Esophagus muscularis mucosa (tissue), 4 donors: ENCODE measurements at places on chromosomes 6 and 20. TPM values are rescaled to one million over a fixed set of nuclear protein-coding genes. Genes with fewer than 3 reads are reported as not detected.
A peak's percentile ranks its signal among the peaks of the same experiment; 100 is the strongest.

DNA sequence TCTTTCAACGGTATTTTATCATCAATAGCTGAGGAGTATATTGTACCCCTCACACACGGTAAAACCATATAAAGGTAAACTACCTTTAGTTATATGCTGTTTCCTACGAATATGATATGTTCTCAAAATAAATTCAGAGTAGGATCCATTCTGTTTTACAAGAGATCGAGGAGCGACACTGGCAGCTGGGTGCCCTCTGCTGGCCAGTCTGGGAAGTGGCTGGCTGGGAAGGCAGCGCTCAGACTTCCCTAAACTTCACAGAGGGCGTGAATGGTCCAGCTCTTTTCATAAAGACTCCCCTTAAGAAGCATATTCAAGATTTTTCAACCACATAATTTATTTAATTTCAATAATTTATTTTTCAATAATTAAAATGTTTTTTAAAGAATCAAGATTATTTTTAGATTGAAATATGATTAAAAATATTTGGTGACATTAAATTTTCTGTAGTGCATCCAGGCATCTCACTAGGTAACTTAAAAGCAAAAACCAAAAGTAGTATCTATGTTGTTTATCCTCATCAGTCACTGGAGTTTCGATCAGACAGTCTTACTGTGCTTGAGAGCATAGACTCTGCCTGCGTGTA, 187.5 kb upstream of the PDE10A start:
- DNase-seq = peak; percentile 94

DNA sequence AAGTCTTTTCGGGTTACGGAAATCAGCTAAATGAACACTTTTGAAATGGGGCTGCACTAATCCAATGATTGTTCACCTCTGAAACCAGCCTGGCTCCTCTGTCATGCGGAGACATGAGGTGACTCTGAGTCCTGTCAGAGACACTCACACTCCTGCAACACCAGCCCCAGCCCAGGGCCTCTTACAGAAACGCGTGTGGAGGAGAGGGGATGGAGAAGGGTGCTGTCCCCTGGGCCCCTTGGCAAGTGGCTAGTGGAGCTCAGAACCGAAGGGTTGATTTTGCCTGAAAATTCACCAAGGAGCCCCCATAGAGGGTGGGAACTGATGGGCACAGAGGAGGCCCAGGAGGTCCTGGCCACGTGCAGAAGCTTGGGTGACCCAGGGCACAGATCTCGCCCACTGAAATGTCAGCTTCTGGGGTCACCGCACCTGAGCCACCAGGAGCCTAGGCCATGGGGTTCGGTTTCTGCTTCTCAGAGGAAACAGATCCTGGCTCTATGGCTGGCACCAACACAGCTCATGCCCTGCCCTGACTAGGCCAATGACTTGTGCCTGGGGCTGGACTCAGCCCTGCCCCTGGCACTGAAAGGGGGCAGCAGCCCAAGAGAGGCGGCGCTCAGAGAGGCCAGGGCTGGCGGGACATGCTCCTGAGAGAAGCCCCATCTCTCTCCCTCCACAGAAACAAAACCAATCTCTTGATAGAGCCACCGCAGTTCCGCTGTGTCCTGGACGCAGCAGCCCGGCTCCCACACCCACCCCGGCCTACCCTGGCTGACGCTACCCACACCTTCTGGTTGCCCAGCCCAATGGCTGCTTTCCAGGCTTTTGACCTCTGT, 144.7 kb downstream of the ERMARD start:
- DNase-seq = no peak

DNA sequence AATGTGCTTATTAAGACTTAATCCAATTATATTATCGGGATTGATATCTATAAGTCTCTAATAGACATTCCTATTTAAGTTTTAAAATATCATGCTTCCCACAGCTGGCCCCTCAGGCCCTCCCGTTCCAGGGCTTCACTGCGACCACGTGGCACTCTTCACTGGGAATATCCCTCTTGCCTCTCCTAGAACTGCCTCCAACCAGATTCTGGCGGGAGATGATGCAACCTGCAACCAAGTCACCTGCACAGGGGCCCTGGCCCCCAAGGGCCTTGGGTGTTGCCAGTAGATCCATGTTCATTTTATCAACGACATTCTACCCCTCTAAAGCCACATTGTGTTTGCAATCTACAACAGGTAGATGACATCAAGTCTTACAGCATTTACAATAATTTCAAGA, 18.4 kb upstream of the RAMACL start:
- no peak for DNase-seq

GRCh38 chr6:87747646-87748045, 45.6 kb upstream of the AKIRIN2 start:
- no peak for DNase-seq

- DNase-seq = no peak
Observed at GRCh38 chr20:10185741-10186558, 32.7 kb upstream of the SNAP25 start.

DNA sequence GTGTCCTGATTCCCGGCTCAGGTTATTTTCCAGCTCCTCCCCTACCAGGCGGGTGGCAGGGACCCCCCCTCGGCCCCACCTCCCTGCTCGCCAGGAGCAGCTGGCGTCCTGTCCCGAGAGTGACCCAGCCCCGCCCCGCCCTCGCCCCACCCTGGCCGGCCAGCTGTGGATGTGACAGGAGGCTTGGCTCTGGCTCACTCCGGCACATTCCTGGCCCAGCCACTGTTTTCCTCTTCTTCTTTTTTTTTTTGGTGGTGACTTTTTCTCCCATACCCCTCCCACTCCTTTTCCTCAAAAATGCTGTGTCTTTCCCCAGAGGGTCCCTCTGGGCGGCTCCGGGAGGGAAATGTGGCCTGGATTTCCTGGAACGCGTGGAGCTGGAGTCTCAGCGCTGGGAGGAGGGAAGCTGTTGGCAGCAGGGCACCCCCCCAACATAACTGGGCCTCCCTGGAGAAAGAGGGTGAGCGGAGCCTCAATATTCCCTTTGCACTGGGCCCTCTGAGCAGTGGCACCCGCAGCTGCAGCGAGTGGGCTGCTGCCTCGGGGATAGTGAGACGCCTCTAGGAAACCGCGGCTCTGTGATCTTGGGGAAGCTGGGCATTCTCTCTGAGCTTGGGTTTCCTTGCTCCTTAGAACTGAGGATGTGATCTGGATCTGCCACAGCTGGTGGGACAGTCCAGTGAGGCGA, 28.3 kb upstream of the CSNK2A1 start:
- DNase-seq = no peak

DNA sequence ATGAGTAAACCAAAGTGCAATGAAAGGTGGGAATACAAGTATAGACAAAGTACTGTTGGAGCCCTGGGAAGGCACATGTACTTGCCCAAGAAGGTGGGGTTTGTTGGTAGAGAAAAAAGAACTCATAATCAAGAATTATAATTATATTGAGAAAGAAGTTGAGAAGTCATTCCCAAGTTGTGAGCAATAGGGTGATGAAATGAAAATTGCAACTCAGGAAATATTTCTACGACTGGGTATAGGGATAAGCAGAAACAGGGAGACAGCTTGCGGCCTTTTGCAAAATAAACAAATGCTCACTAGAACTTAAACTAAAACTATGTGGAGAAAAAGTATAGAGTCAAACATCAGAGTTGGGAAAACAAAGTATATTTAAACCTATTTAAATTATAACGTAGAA, 250.7 kb upstream of the FAM83B start:
- no peak for DNase-seq

GRCh38 chr6:28814032-28814976, 109.5 kb downstream of the TRIM27 start:
- no peak for DNase-seq

DNA sequence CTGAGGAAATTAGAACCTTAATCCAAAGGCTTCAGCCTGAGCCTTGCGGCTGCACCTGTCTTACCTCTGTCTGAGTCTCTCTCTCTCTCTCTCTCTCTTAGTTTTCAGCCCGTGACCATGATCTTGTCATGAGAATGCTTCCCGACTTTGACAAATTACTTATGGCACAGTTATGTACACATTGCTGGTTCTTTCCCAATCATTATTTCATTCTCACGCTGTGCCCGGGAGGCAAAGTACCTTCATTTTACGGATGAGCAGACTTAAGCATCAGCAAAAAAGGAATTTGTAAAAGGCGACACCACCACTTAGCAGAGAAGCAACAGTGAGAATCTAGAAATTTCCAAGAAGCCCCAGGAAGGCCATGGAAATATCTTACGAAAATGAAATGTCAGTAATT, 54.6 kb downstream of the GMPR start:
- no peak for DNase-seq

GRCh38 chr6:19851241-19852089, 14.3 kb downstream of the ID4 start:
- no peak for DNase-seq

GRCh38 chr6:133187657-133188453, 53.3 kb upstream of the EYA4 start:
- DNase-seq = no peak

DNA sequence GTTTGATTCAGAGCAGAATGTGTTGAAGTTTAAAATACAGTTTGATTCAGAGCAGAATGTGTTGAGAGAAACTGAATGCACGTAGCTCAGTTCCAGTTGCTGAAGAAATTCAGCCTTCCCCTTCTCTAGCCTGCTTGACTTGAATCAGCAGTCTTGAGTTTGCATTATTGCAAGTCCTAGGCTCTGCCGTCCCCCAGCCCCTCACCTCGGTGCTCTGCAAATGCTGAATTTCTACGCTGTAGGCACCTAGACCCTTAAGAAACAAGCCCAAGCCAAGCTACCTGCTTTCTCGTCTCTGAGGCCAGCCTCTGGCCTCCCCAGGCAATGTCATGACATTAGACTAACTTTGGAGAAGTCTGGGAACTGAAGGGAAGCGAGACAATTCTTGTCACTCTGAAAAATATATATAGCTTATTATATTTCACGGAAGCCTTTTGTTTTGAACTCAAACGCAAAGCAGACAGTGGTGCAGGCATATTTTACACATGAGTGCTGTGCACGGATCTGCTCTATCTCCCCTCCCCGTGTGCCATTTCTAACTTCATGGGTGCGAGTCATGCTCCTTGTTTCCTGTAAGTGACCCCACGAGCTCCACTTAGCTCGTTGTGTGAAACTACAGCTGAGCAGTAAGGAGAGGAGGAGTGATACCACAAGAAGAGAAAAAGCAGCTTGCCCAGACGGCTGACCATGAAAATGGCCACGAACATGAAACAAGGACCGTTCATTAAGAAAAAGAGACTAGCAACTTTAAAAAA, 71.4 kb upstream of the DUSP22 start:
- no peak for DNase-seq

DNA sequence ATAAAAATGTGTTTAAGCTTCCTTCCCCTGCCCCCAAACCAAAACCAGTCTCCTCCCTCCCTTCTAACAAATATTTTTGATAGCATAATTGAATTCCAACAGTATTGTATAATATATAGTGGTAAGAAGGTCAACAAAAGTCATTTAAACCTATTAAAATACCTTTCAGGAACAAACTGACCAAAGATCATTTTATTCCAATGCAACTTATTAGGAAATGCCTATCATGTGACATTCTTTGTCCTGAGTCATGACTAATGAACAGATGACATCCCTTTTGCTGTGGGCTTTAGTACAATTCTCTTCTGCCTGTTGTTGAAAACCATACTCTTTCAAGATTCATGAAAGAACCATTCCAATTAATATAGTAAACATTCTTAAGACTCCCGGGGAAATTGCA, 51.5 kb upstream of the TRAF3IP2 start:
- DNase-seq = no peak

GRCh38 chr6:134647861-134648260, 302.0 kb downstream of the ALDH8A1 start:
- no peak for DNase-seq

DNA sequence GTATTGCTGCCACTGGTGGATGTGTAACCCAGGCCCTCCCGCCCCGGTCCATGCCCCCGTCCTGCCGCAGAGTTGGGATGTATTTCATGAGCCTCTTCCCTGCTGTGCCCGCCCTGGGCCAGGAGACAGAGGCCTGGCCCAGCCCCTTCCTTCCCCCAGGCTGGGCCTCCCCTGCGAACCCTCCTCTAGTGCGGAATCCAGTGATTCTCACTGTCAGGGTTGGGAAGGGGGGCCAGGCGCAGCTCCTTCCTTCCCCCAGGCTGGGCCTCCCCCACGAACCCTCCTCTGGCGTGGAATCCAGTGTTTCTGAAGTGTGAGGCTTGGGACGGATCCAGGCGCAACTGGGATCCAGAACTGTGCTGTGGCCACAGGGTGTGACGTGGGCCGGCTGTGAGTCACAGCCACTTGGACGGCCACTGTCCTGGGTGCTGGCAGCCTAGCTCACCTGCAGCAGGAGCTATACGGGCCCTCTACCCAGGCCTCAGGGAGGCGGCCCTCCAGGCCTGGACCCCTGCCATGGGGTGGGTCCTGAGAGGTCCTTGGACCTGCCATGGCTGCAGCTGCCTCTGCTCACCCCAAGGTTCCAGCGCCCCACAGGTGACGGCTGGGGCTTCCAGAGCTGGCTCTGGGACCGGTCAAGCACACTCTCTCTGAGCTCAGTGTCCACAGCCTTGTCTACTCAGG, 28.3 kb downstream of the COL20A1 start:
- DNase-seq = no peak

DNA sequence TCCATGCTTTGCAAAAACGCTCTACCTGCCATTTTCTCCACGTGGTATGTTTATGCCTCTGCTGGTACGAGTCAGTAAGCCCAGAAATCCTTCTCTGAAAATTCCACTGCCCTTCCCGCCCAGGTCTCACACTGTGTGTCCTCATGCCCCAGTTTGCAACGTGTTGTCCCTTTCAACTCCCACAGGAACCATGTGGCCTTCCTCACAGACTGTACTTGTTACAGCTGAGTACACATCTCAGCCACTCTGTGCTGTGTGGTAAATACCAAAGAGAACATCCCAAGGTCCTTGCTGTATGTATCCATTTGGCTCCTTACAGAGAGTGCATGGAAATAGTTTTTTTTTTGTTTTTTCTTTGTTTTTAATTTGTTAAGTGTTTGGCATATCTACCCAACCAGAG, 56.9 kb downstream of the RTN4IP1 start:
- peak; percentile 37 for DNase-seq

DNA sequence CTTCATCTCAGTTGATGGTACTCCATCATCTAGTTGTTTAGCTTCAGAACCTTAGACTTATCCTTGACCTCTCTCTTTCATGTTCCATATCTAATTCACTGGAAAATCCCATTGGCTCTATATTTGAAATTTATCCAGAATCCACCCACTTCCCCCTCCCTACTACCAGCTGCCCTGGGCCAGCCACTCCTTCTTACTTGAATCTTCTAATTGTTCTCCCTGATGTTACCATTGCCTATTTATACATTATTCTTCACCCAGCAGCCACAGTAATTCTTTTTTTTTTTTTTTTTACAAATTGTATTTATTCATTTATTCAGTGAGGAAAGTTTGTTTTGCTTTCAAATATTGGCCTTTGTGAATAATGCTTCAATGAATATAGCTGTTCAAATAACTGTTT, 8.2 kb downstream of the SEC23B start:
- DNase-seq = no peak

- DNase-seq = no peak
Observed at GRCh38 chr6:146546443-146547043, 2.9 kb downstream of the RAB32 start.

Gene DEFB124
- not detected for total RNA-seq

Gene GRIK2
- 1.8 TPM for total RNA-seq

Gene RSPH3
- 10.6 TPM for total RNA-seq

Gene ZSCAN31
- total RNA-seq = 39.1 TPM

Gene TUBB2B
- total RNA-seq = 12.0 TPM

Gene CGA
- not detected for total RNA-seq

Gene GTSF1L
- total RNA-seq = not detected

Gene LY86
- total RNA-seq = 1.8 TPM

Gene CLPSL1
- not detected for total RNA-seq

Gene TP53TG5
- total RNA-seq = 1.1 TPM
